ENCODE measurements at places on chromosomes 6 and 20.

DNA sequence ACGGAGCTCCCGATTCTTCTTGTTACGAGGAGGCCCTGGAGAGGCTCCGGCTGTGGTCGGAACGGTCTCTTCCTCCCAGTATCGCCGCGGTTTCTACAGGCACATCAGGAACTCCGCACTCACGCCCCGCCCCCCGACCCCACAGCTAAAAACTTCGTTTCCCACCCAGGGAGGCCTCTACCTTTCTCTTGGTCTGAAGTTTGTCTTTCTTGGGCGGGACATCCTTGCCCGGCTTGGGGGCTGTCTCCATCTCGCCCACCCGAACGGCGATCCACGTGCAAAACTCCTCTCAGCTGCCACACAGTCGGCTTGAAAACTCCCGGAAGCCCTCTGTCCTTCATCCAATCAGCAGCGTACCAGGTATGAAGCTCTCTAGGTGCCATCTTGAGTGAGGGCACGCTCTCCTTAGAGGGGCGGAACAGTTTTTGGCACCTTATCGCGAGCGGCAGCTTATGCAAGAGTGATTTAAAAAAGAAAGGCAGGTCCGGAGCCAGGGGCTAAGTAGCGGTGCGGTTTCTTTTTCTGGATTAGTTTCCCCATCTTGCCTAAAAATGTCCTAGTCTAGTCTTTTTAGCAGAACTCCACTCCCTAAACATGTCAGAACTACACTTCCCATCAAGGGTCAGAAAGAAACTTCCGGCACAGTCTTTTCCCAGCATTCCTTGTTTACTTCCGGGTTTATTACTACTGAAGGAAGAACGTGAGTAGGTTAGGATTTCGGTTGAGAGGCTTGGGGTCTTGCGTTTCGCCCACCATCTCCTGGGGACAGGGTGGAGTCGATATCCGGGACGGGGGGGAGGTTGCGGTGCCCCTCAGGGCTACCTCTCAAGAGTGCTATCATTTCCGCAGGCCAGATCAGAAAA, at the start of the genes PFDN6 and WDR46:
PFDN6 (plus strand) TSS at position 681 of the 863 bp plus-strand sequence. CDS start 256 bp downstream, outside the sequence.
WDR46 (minus strand) TSS at position 319 of the 863 bp plus-strand sequence; CDS start at position 250, 69 bp downstream.
- peak; percentile 84 for DNase-seq

DNA sequence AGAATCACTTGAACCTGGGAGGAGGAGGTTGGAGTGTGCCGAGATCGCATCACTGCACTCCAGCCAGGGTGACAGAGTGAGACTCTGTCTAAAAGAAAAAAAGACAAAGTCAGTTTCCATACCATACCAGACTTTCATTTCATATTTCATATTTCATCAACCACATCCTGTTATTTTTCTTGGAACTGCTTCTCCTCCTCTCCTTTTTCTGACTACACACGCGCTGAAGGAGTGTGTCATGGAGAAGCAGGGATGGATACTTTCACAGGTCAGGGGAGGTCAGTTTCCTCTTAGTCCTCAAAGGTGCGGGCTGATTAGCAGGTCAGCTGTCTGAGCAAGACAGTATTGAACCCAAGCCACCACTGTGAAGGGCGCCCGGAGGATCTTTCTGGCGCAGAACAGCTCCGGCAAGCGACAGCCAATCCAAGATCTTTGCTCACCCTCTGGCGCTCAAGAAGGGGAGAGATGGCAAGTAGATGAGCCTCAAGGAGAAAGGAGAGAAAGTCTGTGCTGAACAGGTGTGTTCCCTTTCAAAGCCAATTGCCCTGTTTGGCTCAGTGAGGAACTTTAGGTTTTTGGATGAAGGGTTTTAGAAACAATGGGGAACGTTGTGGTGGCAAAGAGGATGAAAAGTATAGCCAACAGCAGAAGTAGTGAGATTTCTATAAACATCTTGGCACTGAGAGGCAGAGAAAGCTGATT, 18.9 kb upstream of the SYNJ2 start:
- no peak for DNase-seq

DNA sequence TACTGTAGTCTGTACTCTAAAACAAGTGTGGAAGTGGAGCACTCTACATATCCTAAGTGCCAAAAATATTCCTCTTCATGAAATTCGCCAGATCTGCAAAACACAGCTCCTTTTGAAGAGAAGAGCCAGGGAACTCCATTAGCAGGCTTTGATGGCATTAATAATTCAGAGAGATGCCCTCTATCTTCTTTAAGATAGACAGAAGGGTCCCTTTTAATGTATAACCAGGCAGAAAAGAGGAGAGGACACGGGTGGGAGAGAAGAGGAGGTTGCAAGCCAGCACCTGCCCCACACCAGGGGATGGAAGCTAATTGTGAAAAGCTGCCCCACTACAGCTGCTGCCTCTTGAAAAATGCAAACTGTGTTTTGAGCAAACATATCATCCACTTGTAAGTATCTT, 3.7 kb upstream of the RFPL4B start:
- no peak for DNase-seq

DNA sequence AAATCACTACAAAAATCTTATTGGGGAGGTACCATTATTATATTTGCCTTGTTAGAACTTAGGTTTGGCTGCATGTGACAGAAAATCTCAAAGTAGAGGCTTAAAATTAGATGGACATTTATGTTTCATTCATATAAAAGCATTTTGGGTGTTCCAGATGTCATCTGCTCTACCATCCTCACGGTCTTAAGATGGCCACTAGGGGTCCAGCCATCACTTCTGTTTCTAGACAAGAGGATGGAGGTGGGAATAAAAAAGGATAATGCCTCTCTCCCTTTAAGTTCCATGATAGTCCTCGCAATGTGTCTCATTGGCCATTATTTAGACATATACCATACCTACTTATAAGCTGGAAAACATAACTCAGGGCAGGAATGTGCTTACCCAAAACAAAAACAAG, 929.5 kb downstream of the KIF16B start:
- DNase-seq = no peak

GRCh38 chr20:44041001-44041400, 126.3 kb downstream of the TOX2 start:
- no peak for DNase-seq

GRCh38 chr20:63978319-63979228, 868 bp downstream of the SAMD10 start:
- DNase-seq = peak; percentile 90

DNA sequence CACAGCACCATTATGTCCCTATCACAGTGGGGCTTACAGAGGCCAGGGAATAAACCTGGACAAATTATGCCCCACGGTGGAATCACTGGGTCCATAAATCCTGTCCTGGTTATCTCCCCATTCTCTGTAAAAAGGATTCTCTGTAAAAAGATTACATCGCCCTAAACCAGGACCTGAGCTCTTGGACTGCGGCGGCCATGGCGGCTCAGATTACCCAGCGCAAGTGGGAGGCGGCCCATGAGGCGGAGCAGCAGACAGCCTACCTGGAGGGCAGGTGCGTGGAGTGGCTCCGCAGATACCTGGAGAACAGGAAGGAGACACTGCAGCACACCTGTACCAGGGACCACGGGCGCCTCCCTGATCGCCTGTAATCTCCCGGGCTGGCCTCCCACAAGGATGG, 8.4 kb upstream of the HLA-A start:
- DNase-seq = no peak

GRCh38 chr20:51985013-51985415, 182.7 kb upstream of the SALL4 start:
- DNase-seq = no peak

DNA sequence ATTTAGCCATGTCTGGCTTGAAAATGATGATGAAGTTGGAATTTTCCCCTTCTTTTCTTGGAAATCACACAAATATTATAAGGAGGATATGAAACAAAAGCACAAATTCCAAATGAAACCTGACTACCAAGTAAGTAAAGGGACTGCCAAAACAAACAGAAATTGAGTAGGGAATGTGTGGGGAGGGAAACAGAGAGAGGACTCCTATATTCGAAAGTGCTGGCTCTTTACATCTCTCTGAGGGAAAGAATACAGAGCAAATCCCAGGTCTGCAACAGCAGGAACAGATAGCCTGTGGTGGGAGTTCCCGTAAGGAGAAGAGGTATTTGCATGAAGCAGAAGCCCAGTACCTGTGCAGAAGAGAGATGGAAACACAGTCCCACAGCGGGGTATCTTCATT, 583.7 kb downstream of the EPM2A start:
- no peak for DNase-seq

DNA sequence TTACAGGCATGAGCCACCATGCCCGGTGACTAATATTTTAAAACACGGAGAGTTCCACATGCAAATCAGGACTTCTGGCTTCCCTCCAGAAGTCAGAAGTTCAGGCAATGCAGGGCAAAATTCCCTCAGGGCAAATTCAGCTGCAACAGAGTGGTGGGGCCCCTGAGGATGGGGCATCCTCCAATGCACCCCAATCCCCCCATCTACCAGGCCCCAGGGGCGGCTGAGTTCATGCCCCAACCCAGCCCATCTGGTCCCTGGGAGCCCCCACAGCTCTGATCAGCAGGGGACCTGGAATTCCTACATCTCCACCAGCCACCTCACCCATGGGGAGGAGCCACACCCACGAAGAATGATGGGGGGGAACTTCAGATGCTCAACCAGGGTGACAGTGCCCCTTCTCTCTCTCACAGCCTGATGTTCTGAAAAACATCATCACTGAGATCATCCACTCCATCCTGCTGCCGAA, 22.6 kb downstream of the BPIFB1 start:
- DNase-seq = no peak

DNA sequence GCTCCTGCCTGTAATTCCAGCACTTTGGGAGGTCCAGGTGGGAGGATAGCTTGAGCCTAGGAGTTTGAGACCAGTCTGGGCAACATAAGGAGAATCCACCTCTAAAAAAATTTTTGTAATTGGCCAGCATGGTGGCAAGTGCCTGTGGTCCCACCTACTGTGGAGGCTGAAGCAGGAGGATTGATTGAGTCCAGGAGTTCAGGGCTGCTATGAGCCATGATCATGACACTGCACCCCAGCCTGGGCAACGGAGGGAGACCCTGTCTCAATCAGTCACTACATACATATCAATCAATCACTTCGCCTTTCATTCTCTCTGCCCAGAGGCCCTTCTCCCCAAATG, 1.1 kb upstream of the STK38 start:
- no peak for DNase-seq

GRCh38 chr20:4476903-4477500, 244.7 kb upstream of the PRND start:
- DNase-seq = no peak

GRCh38 chr6:72916906-72917305, 295.0 kb downstream of the KCNQ5 start:
- DNase-seq = no peak

- no peak for DNase-seq
Measured at GRCh38 chr20:8757146-8757545, 311.7 kb upstream of the PLCB4 start.

DNA sequence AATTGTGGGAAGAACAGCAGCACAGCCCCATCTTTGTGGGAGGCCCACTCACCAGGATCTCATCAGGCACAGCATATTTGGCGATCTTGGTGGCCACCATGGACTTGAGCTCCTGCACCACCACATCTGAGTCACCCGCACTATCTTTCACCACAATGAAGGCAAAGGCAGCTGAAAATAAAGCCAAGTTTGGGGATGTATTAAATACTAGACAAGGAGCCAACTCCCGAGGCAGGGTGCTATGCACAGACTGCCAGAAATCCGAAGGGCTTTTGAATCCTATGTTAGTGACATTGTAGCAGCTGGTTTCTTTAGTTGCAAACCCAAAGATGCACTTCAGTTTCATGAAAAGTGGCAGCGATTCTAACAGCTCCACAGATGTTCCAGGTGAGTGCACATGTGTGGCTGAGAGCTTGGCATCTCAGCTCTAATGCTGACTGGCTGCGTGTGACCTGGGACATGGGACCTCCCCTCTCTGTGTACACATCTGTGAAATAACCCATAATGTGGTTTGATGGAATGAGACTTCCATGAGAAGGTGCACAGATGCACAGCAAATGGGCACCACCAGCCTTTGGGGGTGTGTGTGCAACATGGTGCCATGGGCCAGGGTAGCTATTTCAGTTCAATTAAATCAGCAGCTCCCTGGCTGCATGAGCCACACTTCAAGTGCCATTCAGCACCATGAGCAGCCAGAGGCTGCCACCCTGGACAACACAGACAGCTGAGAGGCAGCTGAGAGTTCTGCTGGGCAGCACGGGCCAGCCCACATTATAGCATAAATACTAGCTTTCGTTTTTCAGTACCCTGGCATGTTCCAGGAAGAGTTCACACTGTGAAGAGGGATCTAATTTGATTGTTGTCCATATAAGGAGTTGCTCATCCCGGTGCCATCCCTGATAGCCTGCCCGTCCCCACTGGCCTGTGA, 16.9 kb upstream of the APMAP start:
- DNase-seq = peak; percentile 5

GRCh38 chr6:37585523-37585905, 85.8 kb upstream of the CCDC167 start:
- no peak for DNase-seq

DNA sequence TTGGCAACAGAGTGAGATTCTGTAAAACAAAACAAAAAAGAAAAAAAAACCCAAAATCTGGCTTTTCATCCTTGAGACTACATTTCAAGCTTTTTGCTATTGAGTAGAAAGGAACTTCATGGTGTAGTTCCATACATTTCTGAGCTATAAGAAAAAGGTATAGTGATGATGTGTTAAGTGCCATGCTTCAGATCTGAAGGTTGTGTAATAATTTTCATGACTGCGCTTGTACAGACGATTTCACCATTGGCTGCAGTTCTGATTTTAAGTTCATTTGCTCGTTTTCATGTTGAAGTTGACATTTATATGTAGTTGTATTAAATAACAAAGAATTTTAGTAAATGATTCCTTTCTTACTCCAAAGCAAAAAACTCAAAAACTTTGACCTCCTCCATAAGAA, 247.6 kb downstream of the ARID1B start:
- DNase-seq = no peak

- DNase-seq = no peak
Measured at GRCh38 chr20:44394702-44395460, 39.4 kb downstream of the HNF4A start.

DNA sequence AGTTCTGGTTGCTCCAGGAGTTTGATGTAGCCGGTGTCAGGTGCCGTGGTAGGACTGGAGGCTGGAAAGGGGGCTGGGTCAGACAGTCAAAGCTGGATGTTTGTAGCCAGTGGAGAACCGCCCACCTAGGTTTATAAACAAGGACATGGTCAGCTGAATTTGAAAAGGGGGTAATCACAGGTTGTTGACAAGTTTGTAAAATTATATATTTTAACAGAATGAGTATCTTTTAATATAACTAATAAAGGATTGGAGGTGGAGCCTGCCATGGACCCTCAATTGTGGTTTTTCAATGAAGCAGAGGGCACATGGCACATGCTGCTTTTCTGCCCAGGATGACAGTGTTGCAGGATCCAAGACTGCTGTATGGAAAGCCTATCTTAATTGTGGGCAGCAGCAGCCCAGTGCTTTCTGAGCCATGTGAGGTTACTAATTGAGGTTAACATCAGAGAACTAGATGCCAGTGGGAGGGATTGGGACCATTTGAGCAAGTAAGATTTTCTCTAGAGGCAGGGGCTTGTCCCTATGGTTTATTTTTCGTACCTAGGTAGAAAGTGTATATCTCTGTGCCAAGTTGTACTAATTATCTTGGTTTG, 9.7 kb downstream of the HECA start:
- no peak for DNase-seq
